B cell (primary cell): ENCODE measurements at places on chromosomes 1 and 21. TPM values are rescaled to one million over a fixed set of nuclear protein-coding genes. Genes with fewer than 3 reads are reported as not detected.

GRCh38 chr1:150809651-150810050 is 1.6 kb upstream of the CTSK start:
- no peak for DNase-seq

DNA sequence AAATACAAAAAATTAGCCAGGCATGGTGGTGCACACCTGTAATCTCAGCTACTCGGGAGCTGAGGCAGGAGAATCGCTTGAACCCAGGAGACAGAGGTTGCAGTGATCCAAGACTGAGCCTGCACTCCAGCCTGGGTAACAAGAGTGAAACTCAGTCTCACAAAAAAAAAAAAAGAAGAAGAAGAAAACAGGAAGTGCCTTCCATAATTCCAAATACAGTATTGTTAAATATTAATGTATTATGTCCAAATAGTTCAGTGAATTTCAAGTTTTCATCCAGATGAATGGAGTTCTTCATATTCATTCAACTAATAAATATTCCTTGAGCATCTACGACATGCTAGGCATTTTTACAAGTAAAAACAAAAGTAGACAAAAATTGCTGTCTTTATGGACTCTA is 33.3 kb downstream of the PLEKHO1 start:
- DNase-seq: no peak

- peak; percentile 8 for DNase-seq
Measured at GRCh38 chr1:200075522-200075921, 48.0 kb downstream of the NR5A2 start.

- DNase-seq: no peak
Measured at GRCh38 chr1:119266858-119267257, 101.7 kb upstream of the HAO2 start.

DNA sequence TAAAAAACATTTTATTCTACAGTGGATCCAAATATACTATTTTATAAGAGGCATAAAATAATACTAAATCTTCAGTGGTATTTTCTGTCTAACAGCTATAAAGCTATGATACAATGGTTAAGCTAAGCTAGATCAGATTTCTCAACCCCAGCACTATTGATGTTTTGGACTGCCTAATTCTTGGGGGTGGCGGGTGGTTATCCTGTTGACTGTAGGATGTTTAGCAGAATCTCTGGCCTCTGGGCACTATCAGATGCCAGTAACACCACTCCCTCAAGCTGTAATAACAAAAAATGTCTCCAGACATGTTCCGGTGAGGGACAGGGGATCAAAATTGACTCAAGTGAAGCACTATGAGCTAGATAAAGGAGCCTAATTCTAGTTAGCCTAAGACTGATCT is 118.5 kb downstream of the APP start:
- no peak for DNase-seq

GRCh38 chr1:239301251-239301650 is 85.1 kb upstream of the CHRM3 start:
- DNase-seq: no peak

DNA sequence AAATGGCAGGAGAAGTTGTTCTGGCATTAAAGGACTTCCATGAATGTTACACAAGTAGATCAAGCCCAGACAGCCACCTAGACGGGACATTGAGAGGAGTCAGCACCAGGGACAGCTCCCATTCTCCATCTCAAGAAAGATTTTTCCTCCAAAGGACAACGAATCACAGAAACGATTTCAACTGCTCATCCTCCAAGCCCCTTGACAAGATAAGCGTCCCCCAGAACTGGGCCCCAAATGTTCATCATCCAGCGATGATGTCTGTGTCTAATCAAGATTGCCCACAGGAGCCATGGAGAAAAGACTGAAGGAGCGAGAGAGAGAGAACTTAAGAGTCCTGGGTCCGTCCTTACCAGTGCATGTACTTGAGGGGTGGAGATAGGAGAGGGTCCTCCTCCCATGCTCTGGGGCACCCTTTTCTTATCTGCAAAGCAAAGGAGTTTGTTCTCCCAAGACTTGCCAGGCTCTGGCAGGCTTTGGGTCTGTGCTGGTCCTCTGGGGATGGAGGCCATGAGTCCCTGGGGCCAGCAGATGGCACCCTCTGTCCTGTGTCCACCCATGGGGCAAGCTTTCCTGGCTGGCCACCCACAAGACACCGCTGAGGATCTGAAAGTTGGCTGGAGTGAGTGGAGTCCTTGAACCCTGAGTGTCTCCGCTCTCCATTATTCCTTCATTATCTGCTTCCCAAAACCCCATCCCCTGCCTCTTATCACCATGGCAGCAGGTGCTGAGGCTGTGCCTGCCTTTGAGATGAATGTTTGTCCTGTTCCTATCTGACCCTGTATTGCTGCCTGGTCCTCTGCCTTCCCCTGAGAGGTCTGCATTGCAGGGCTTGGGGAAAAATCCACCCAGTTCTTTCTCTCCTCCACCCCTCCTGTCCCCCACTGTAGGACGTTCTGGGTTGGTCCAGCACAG is 164.6 kb downstream of the ACTL8 start:
- DNase-seq: no peak

HMCN1 gene
- not detected in 2 replicates for polyA plus RNA-seq

RIPK4 gene
- 0.07 TPM in 1 of 2 replicates, not detected in the other for polyA plus RNA-seq

FABP3 gene
- polyA plus RNA-seq: not detected in 2 replicates

LCE1C gene
- polyA plus RNA-seq: not detected in 2 replicates

TMEM240 gene
- 0.28 and 0.40 TPM in 2 replicates for polyA plus RNA-seq

FGR gene
- polyA plus RNA-seq: 236 and 295 TPM in 2 replicates

LYSMD1 gene
- 0.68 and 1.4 TPM in 2 replicates for polyA plus RNA-seq

PODN gene
- not detected in 2 replicates for polyA plus RNA-seq

TTC4 gene
- 9.9 and 10.5 TPM in 2 replicates for polyA plus RNA-seq
